ENCODE measurements at places on chromosomes 1 and 21.

GRCh38 chr1:163063610-163064009 lies 5.6 kb upstream of the RGS4 start:
- no peaks in the 10 kb centered on the region for H3K27me3 ChIP-seq
- no peak overlapping the region for H3K4me3 ChIP-seq
- no peak for DNase-seq
- H3K27ac ChIP-seq: no peak overlapping the region

GRCh38 chr1:75618382-75618781 lies 7.5 kb upstream of the SLC44A5 start:
- H3K27ac ChIP-seq: no peak overlapping the region
- H3K36me3 ChIP-seq: no peaks in the 10 kb centered on the region
- peaks cover 12% of the 10 kb centered on the region for H3K27me3 ChIP-seq
- DNase-seq: no peak
- H3K4me3 ChIP-seq: no peak overlapping the region

GRCh38 chr1:172137703-172138454 lies 282.6 kb upstream of the C1orf105 start:
- no peak for DNase-seq
- no peak overlapping the region for H3K27ac ChIP-seq
- H3K27me3 ChIP-seq: no peaks in the 10 kb centered on the region

DNA sequence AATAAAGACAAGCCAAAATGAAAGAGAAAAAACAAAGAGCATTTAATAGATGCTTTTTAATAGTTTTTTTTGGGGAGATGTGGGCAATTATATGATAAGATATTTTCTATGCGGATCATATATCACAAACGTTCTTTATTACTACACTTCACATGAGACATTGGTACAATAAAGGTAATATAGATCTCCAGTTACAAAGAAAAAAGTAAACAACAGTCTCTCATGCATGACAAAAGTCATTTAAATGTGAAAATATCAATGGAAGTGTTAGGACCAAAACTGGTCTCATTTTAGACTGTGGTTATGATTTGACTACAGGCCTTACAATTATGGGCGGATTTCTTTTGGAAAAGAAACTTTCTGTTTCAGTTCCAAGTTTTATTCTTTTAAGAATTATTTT lies 687.0 kb downstream of the ADGRL2 start:
- DNase-seq: no peak
- no peak overlapping the region for H3K27ac ChIP-seq
- H3K4me1 ChIP-seq: no peaks in the 10 kb centered on the region
- H3K4me3 ChIP-seq: no peak overlapping the region
- no peaks in the 10 kb centered on the region for H3K27me3 ChIP-seq
- H3K36me3 ChIP-seq: no peaks in the 10 kb centered on the region

- H3K4me3 ChIP-seq: no peak overlapping the region
- H3K36me3 ChIP-seq: no peaks in the 10 kb centered on the region
- no peaks in the 10 kb centered on the region for H3K4me1 ChIP-seq
These were observed 78.7 kb upstream of the ZNF281 start for GRCh38 chr1:200488375-200489165.

DNA sequence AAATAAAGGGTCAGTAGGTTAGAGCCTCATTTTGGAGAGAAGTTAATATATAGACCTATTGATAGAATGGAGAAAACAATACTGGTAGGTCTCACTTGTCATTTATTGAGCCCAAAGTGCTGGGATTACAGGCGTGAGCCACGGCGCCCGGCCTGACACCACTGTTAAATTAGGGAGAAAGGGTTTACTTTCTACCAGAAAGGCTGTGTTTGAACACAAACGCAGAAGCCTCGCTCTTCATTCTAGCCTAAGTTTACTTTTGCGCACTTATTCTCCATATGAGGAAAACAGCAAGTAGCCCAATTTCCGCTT lies 710 bp upstream of the PRPF3 start:
- H3K27ac ChIP-seq: peak overlapping the region; percentile 86
- DNase-seq: peak; percentile 6
- H3K27me3 ChIP-seq: no peaks in the 10 kb centered on the region
- peaks cover 10% of the 10 kb centered on the region for H3K36me3 ChIP-seq

DNA sequence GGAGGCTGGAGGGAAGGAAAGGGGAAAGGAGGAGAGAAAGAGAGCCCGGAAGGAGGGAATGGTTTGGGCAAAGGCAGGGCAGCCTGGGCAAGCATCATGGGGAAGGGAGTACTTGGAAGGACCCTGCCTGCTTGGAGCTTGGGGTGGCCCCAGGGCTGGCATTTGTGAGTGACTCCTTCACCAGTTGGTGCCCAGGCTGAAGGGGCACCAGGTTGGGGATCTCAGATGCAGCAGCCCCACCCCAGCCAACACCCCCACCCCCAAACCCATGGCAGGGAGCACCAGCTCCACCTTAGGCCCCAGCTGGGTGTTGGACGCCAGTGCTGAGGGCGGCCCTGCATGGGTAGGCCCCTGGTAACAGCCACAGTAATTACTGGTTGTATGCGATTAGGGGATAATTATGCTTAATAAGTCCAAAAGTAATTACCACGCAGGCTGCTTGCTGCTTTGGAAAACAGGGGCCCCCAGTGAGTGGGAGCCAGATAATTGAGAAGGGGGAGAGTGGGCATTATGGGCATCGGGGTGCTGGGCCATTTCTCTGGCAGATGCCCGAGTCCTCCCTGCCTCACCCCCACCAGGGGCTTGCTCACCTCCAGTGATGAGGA lies 78.3 kb downstream of the VWA5B1 start:
- H3K27me3 ChIP-seq: no peaks in the 10 kb centered on the region
- no peaks in the 10 kb centered on the region for H3K4me1 ChIP-seq
- H3K27ac ChIP-seq: no peak overlapping the region
- H3K36me3 ChIP-seq: no peaks in the 10 kb centered on the region
- no peak overlapping the region for H3K4me3 ChIP-seq

DNA sequence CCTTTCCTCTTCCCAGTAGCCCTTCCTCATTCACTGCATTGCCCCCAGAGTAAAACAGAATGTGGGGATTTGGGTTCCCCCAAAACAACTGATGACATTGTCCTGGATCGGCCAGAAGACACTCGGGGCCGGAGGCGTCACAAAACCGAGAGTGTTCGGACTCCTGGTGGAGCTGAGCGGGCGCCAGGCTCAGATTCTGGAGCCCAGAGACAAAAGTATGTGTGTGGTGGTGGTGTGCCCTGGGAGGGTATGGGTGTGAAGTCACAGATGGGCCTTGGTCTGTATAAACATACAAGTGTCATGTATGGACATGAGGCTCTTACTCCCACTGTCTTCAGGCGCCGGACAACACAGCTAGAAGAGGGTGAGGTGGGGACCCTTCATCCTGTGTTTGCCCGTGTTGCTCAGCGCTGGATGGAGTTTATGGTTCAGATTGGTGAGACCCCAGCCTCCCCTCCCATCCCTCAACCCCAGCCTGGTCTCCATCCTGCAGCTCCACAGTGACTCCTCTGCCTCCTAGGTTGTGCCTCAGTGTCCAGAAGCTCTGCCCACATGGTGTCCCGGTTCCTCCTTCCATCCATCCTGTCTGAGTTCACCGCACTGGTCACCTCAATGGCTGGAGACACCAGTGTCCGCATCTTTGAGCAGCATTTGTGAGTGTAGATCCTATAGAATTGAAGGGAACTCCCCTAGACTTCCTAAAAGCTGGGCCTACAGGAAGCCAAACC lies 12.4 kb downstream of the HYI start:
- H3K27me3 ChIP-seq: no peaks in the 10 kb centered on the region
- no peaks in the 10 kb centered on the region for H3K4me1 ChIP-seq
- peaks cover 20% of the 10 kb centered on the region for H3K36me3 ChIP-seq
- H3K27ac ChIP-seq: no peak overlapping the region
- no peak for DNase-seq
- H3K4me3 ChIP-seq: no peak overlapping the region

- H3K27me3 ChIP-seq: no peaks in the 10 kb centered on the region
- H3K27ac ChIP-seq: no peak overlapping the region
- no peak for DNase-seq
- peaks cover 2% of the 10 kb centered on the region for H3K4me1 ChIP-seq
- H3K4me3 ChIP-seq: no peak overlapping the region
These were observed 19.7 kb downstream of the ENSA start for GRCh38 chr1:150609732-150610131.

- no peaks in the 10 kb centered on the region for H3K27me3 ChIP-seq
- no peak overlapping the region for H3K27ac ChIP-seq
- H3K4me1 ChIP-seq: no peaks in the 10 kb centered on the region
- DNase-seq: no peak
- no peak overlapping the region for H3K4me3 ChIP-seq
These were observed 135.1 kb downstream of the CDC7 start for GRCh38 chr1:91635763-91636162.

DNA sequence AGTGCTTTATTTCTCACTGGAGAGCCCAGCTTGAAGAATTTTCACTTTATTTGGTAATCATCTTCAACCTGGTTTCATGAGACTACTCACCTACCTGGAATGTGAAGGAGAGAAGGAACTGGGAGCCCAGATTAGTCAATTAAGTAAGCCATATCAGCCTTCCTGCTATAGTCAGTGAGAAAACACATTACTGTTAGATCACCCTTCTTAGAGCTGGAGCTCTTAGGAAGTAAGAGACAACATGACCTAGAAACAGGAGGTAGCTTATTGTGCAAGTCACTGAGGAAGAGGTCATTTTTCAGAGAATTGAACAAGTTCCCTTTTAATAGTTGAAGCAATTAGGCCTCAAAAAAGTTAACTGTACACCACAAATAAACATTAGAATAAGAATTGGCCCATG lies 49.2 kb upstream of the TEKT2 start:
- H3K4me3 ChIP-seq: no peak overlapping the region
- no peak for DNase-seq
- H3K36me3 ChIP-seq: peaks cover 4% of the 10 kb centered on the region
- no peaks in the 10 kb centered on the region for H3K27me3 ChIP-seq

GRCh38 chr1:52532247-52532646 lies 20.6 kb downstream of the TUT4 start:
- peaks cover 9% of the 10 kb centered on the region for H3K36me3 ChIP-seq
- no peaks in the 10 kb centered on the region for H3K27me3 ChIP-seq
- no peak overlapping the region for H3K4me3 ChIP-seq
- H3K27ac ChIP-seq: no peak overlapping the region
- no peak for DNase-seq
- H3K4me1 ChIP-seq: no peaks in the 10 kb centered on the region

DNA sequence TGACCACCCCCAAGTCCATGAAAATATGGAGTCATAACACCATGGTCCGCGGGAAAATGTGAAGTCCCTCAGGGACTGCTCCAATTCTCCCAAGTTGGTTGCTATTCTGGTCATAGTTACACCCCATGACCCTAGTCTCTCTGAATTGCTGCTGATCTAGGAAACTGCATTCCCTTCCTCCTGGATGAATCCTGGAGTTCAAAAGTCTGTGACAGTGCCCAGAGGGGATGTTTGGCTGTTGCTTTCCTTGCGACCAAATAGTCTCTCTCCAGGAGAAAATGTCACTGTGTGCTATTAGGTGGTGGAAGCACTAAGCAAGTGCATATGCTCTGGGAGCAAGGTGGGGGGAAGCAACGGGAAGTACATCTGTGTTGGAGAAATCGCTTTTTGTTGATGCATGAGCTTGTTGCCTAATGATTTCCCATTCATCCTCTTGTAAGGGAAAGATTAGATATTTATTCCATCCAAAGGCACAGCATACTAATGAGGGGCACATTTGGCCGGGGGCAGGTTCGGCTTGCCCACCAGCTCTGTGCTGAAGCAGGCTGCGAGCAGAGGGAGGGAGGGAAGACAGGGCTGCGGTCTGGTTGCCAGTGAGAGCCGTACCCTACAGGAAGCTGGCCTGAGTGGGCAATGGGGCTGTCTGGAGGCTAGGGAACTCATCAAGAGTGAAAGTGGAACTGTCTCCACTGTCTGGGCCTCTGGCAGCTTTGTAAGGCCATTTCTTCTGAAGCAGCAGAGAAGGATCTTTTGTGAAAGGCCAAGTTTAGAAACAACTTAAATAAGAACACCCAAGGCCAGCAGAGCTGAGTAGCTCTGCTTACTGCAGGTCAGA lies 27.2 kb downstream of the SYT6 start:
- no peaks in the 10 kb centered on the region for H3K4me1 ChIP-seq
- H3K4me3 ChIP-seq: no peak overlapping the region
- no peaks in the 10 kb centered on the region for H3K27me3 ChIP-seq
- no peak overlapping the region for H3K27ac ChIP-seq
- DNase-seq: no peak
- H3K36me3 ChIP-seq: no peaks in the 10 kb centered on the region

DNA sequence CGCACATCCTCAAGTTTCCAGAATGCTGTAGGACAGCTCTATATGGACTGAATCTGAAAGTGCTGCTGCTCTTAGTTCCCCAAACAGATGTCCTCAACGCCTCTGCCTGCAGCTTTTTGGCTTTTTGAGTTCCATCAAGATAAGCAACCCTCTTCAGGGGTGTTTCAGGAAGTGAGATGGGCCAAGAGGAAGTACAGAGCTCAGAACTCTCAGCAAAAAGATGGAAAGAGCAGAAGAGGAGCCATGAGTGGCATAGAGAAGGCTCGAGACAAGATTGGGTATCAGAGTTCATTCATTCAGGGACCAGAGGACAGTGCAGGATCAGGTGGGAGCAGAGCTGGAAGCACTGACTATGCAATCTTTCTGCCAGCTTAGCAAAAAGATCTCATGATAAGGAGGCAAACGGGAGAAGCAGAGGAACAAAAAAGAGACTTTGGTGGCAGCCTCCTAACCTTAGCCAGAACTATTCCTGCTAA lies at the start of the genes ADORA3 and TMIGD3:
Gene ADORA3 (minus strand): TSS at position 49 of the 476 bp plus-strand sequence. CDS start 279 bp downstream, outside the sequence.
Gene TMIGD3 (minus strand): TSS at position 49 of the 476 bp plus-strand sequence. CDS start 279 bp downstream, outside the sequence.
- peak within 1 kb of the TSS; percentile 2 for H3K27ac ChIP-seq
- no peak within 1 kb of the TSS for H3K4me3 ChIP-seq
- peaks cover 2% of the 10 kb centered on the region for H3K4me1 ChIP-seq
- no peaks in the 10 kb centered on the region for H3K36me3 ChIP-seq
- DNase-seq: no peak
- no peaks in the 10 kb centered on the region for H3K27me3 ChIP-seq

- peak overlapping the region; percentile 66 for H3K27ac ChIP-seq
- H3K36me3 ChIP-seq: no peaks in the 10 kb centered on the region
These were observed 954 bp downstream of the MARK1 start for GRCh38 chr1:220528679-220529501.

- no peak for DNase-seq
- H3K27me3 ChIP-seq: no peaks in the 10 kb centered on the region
- H3K4me3 ChIP-seq: no peak overlapping the region
- H3K4me1 ChIP-seq: no peaks in the 10 kb centered on the region
- no peak overlapping the region for H3K27ac ChIP-seq
These were observed 76.8 kb upstream of the AKT3 start for GRCh38 chr1:243926803-243927245.

DNA sequence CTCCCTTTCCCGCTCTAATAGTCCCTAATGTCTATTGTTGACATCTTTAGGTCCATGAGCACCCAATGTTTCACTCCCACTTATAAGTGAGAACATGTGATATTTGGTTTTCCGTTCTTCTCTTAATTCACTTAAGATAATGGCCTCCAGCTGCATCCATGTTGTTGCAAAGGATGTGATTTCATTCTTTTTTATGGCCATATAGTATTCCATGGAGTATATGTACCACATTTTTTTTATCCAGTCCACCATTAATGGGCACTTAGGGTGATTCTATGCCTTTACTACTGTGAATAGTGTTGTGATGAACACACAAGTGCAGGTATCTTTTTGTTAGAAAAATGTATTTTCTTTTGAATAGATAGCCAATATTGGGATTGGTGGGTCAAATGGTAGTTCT lies 126.0 kb upstream of the RAB3GAP2 start:
- H3K4me1 ChIP-seq: no peaks in the 10 kb centered on the region
- DNase-seq: no peak
- H3K27ac ChIP-seq: no peak overlapping the region
- no peaks in the 10 kb centered on the region for H3K36me3 ChIP-seq
- H3K27me3 ChIP-seq: peaks cover 2% of the 10 kb centered on the region
- H3K4me3 ChIP-seq: no peak overlapping the region
